ENCODE measurements at places on chromosomes 3 and 15.
A peak's percentile ranks its signal among the peaks of the same experiment; 100 is the strongest.

DNA sequence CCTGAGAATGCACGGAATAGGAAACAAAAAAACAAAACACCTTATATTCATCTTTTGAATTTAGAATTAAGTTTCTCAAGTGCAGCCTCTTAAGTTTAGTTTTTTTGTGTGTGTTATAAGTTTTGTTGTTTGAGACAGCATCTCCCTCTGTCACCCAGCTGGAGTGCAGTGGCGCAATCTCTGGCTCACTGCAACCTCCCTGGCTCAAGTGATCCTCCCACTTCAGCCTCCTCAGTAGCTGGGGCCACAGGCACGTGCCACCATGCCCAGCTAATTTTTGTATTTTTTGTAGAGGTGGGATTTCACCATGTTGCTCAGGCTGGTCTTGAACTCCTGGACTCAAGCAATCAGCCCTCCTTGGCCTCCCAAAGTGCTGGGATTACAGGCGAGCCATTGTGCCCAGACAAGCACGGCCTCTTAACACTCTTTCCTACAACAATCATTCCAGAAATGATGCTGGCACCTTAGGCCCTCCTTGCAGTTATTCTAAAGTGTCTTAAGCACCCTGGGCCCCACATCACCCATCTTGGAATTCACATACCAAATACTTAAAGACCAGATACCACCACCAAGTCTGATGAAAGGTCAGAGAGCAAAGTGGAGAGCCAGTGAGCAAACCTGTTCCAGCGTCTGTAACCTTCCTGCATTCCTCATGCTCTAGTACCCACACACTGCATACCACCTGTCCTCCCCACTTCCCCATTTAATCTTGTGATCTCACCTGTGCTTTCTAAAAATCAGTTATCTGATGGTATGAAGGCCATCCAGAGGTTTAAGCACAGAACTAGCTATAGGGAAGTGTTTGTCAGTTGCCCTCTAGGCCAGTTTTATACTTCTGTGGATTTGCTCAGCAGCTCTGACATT is 6.9 kb upstream of the SPG11 start:
- no peak for DNase-seq

- no peak for DNase-seq
Measured at GRCh38 chr15:75232252-75232813, 25.8 kb upstream of the GOLGA6C start.

DNA sequence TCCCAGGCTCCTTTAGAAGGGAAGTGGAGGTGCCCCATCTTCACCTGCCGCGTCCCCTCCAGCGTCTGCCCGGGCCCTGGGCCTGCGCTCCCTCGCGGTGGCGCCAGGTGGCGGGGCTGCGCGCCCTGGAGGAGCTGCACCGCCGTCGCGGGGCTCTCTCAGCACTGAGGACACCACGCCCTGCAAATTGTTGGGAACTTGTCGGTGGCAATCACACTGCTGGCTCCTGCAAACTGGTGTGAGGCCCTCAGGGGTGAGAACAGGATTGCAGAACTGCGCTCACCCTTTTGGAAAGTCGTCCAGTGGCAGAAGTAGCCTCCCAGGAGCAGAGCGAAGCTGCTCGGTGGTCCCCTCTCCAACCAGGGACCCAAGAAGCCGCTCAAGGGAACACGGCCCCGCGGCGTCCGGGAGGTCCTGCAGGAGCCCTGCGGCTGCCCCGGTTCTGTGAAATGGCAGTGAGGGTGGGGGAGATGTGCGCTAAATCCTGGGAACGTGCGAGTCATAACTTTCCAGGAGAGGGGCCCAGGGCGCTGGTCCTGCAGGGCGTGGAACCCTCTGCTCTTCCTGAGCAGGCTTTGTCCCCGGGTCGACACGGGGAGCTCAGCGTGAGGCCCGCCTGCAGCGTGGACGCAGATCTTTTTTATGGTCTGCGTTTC is 995 bp upstream of the LRRK1 start:
- peak; percentile 54 for DNase-seq

DNA sequence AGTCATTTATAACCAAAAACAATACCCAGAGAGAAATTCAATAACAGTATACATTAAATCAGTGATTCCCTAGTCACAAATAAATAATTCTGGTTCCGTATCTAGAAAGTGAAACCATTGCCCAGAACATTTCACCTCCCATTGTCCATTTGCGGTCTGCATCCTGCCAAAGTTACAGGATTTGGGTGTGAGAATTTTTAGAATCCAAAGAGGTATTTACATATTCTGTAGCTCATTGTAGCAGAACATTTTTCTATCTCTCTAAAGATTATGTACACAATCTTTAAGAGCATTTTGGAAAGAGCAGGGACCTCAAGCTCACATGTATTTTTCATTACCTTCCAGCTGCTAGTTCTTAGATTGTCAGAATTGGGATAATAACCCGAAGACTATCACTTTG is 261.6 kb downstream of the CHL1 start:
- DNase-seq, result no peak

DNA sequence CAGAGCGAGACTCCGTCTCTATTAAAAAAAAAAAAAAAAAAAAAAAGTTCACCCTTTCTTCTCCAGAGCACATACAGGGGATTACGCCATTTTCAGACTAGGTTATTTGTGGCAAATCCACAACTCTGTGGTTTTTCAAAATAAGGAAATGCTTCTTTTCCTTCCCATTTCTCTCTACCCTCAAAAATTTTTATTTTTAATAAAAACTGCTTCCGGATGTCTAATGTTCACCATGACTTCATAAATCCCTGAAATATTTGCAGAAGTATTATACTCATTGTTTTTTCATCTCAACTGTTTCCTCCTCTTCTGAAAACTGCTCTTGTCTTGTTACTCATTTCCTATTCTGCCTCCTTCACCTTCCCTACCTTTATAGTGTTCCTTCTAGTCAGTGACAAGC is 45.0 kb upstream of the SLC12A8 start:
- DNase-seq, result no peak

DNA sequence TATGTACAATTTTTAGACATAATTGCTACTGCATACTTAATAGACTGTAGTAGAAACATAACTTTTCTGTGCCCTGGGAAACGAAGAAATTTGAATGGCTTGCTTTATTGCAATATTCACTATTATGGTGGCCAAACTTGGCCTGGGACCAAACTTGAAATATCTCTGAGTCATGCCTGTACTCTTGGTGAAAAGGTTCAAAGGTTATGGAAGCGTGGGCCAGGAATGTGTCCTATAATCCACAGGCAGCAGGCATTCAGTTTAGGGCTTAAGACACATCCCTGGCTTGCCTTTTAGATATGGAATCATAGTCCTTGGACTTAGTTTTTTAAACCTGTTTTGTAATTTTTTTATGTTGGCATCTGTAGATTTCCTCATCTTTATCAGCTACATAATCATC is 124.3 kb downstream of the LRIG1 start:
- no peak for DNase-seq

GRCh38 chr3:49703443-49703927 is 14.1 kb downstream of the RNF123 start:
- DNase-seq, result no peak

DNA sequence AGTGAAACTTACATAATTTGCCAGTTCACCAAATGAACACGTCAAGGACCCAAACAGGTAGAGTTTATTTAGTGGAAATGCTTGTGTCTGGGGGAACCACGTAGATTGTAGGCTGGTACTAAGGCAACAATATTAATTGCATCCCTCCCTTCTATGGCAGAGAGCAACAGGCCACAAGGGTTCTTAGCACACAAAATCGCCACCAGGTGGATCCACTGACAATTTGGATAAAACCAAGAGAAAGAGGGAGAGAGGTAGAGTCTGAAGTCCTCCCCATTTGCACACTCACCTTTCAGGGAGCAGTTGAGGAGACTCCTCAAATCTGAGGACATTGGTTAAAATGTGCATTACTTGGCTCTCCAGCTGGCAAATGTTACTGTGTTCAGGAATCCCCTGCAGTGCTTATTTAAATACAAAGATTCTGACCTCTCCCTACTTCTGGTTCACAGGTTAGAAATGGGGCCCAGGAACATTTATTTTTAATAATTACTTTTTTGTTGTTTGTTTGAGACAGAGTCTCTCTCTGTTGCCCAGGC is 181.0 kb upstream of the FEZF2 start:
- DNase-seq, result no peak

- DNase-seq, result no peak
Measured at GRCh38 chr3:185880600-185880999, 55.8 kb upstream of the IGF2BP2 start.

DNA sequence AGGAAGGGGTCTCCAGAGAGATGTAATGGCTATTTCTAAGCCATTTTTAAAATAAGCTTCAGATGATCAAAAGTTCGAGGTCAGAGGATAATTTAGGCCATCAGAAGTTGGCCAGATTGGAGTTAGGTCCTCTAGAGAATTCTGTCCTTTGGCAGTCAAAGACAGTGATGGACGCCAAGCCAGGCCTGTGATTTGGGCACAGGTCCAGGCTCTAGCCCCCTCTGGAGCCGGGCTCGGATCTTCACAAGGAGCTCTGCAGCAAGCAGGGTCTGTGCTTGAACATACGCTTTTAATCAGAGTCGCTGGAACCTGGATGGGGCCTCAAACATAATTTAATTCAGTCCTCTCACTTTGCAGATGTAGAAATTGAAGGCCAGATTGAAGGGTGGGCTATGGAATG is 151.4 kb upstream of the BCL6 start:
- DNase-seq, result no peak

DNA sequence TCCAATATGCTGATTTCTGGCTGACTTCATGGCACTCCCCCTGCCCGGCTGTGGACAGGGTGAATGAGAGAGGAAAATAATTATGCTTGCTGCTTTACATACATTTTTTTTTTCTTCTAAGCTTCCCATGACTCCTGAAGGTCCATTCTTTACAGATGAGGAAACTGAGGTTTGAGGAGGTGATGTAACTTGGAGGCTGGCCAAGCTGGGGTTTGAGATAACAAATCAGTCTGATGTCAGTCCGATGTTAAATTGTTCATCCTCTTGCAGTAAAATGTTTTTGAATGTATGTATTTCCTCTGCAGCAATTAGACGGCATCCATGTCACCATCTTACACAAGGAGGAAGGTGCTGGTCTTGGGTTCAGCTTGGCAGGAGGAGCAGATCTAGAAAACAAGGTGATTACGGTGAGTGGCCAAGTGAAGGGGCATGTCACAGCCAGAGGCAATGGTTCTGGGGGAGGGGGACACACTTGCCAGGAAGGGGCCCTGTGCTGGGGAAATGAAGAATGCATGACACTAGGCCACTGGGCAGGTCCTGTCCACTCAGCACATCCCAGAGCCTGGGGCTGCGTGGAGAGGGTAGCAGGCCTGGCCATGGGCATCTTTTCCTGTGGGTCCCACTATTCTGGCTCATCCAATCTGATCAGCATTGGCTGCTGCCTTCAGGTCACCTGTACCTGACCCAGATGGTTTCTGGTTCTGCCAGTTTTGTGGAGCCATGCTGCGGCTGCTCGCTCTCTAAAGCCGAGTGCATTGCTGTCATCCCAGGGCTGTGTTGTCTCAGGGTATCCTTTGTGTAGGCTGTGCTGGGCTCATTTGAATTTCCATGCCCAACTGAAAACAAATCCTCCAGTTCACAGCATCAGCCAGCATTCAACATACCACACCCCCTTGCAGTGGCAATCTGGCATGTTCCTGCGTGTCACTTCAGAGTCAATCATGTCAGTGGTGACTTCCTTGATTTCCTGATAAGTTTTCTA is 20.4 kb downstream of the STARD5 start:
- DNase-seq, result peak; percentile 33

GRCh38 chr3:69144631-69145245 is 22.3 kb upstream of the LMOD3 start:
- DNase-seq, result peak; percentile 29

DNA sequence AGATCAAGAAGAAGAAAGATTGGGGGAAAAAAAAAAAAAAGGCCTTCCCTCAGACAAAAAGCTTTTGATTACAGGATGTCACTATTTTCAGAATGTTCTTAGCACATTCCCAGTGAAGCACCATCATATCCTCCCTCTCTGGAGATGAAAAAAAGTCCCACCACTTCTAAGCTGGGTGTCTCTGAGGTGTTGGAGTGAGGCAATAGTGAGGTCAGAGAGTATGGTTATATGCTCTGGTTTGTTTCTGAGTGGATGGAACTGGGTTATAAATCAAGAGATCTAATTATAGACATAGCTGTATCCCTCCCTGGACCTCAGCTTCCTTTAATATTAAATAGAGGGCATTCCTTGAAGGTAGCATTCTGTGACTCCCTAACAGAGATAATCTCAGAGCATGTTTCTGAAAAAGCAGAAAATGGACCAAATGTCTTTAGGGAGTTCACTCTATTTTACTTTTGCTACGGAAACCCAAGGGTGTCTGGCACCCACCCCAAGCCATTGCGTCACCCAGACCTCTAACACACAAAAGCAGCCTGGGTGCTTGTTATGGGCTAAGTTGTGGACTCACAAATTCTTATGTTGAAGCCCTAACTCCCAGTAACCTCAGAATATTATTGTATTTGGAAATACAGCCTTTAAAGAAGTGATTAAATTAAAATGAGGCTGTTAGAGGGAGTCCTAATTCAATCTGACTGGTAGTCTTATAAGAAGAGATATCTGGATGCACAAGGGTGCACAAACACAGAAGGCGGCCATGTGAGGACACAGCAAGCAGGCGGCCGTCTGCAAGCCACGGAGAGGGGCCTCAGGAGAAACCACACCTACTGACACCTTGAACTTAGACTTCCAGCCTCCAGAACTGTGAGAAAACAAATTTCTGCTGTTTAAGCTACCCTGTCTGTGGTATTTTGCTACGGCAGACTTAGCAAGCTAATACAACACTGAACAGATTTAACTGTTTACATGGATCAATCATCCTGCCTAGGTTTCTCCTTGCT is 81.5 kb downstream of the MB21D2 start:
- DNase-seq, result no peak

GRCh38 chr3:49570028-49570654 is 15.9 kb downstream of the BSN start:
- no peak for DNase-seq

DNA sequence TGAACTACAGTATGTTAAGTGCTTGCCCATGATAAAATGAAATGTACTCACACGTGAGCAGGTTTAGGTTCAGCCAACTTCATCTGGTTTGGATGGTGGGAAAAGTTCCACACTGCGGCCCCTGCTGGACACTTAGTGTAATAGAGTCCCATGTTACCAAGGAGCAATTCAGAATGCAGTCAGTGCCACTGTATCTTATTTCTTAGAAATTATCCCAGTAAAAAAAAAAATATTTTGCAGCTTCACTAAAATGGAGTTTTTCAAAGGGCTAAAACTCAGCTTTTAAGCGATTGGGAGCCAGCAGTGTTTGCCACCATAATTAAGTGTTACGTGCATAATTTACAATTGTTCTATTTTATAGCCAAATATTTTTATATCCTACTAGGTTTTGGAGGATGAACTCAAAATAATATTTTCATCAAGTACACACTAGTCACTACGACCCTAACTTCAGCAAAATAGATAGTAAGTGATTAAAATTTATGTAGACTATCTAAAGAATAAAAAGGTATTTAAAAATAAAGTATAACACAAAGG is 371.7 kb upstream of the GBE1 start:
- DNase-seq, result peak; percentile 37

DNA sequence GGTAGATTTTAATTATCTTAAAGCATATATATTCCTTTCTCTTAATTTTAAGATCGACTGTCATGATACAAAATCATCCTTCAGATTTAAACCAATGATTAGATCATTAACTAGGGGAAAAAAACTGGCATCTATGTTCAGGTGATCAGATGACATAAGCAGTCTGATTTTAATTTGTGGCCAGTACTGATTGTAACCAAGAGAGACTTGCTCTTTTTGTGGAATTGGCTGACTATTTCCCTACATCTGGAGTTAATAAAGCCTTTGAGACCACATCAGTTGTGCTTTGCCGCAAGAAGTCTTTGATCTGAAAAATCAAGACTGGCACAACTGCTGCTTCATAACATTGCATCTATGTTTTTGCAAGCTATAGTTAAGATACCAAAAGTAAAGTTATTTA is 148.4 kb upstream of the CGNL1 start:
- DNase-seq, result no peak

GRCh38 chr3:172908771-172909270 is 158.3 kb downstream of the ECT2 start:
- DNase-seq, result no peak
